ENCODE measurements at places on chromosomes 6 and 20. TPM values are rescaled to one million over a fixed set of nuclear protein-coding genes. Genes with fewer than 3 reads are reported as not detected.

- H3K4me3 ChIP-seq: no peak overlapping the region
- no peak overlapping the region for H3K27ac ChIP-seq
- DNase-seq: no peak
- H3K4me1 ChIP-seq: peaks cover 3% of the 10 kb centered on the region
- H3K27me3 ChIP-seq: no peaks in the 10 kb centered on the region
- H3K36me3 ChIP-seq: peaks cover 19% of the 10 kb centered on the region
Measured at GRCh38 chr6:159642995-159643394, 50.0 kb downstream of the SOD2 start.

DNA sequence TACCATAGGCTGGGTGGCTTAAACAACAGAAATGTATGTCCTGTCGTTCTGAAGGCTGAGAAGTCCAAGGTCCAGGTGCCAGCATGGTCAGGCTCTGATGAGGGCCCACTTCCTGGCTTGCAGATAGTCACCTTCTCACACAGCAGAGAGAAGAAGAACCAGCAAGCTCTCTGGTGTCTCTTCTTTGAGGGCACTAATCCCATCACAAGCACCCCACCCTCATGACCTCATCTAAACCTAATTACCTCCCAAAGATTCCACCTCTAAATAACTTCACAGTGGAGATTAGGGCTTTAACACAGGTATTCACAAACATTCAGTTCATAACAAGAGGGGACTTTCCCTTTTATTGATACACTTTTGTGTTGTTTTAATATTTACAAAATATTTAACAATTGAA, 61.1 kb downstream of the RIN2 start:
- no peak overlapping the region for H3K4me3 ChIP-seq
- peaks cover 3% of the 10 kb centered on the region for H3K4me1 ChIP-seq
- peaks cover 10% of the 10 kb centered on the region for H3K27me3 ChIP-seq
- DNase-seq: no peak

GRCh38 chr6:158640519-158640918, 4.0 kb downstream of the DYNLT1 start:
- peaks cover 67% of the 10 kb centered on the region for H3K36me3 ChIP-seq
- peak overlapping the region; percentile 12 for H3K4me3 ChIP-seq
- H3K27ac ChIP-seq: peak overlapping the region; percentile 32
- H3K4me1 ChIP-seq: peaks cover 69% of the 10 kb centered on the region
- no peak for DNase-seq

- peaks cover 60% of the 10 kb centered on the region for H3K4me1 ChIP-seq
- peaks cover 18% of the 10 kb centered on the region for H3K36me3 ChIP-seq
- H3K27ac ChIP-seq: peak overlapping the region; percentile 4
Measured at GRCh38 chr6:133957780-133958242, 4.8 kb downstream of the TBPL1 start.

DNA sequence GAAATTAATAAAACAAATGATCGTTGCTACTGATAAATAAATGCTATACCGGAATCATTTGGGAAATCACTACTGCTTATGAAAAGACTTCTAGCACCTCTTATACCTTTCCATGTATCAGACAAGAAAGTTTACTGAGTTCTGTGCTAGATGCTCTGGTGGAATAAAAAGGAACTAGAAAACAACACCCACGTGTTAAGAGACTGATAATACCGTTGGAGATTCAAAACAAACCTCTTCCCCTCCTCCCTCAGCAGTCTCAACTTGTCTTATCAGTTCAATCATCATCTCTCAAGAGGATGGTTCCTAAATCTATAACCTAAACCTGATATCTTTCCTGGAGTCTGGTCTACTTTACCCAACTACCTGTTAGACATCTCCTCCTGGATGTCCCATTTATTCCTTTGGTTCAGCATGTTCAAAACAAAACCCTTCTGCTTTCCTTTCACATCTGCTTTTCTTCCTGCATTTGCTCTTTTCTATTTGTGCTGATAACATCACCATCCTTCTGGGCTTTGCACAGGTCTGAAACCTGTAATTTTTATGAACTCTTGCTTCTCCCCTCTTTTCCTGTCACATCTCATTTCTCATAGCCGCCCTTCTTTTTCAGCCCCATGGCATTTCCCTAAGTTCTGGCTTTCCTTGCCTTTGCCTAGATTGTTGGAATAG, 122.2 kb downstream of the COL19A1 start:
- H3K36me3 ChIP-seq: no peaks in the 10 kb centered on the region
- no peak overlapping the region for H3K4me3 ChIP-seq
- H3K27me3 ChIP-seq: peaks cover 11% of the 10 kb centered on the region
- H3K27ac ChIP-seq: no peak overlapping the region
- peaks cover 8% of the 10 kb centered on the region for H3K4me1 ChIP-seq
- DNase-seq: no peak

- peaks cover 52% of the 10 kb centered on the region for H3K4me1 ChIP-seq
- H3K27me3 ChIP-seq: no peaks in the 10 kb centered on the region
- no peak overlapping the region for H3K4me3 ChIP-seq
- DNase-seq: no peak
- peaks cover 55% of the 10 kb centered on the region for H3K36me3 ChIP-seq
- H3K27ac ChIP-seq: no peak overlapping the region
Measured at GRCh38 chr20:21323640-21324039, 20.5 kb downstream of the XRN2 start.

GRCh38 chr6:43853066-43853650, 83.1 kb downstream of the VEGFA start:
- no peak for DNase-seq
- H3K36me3 ChIP-seq: no peaks in the 10 kb centered on the region
- no peak overlapping the region for H3K4me3 ChIP-seq
- no peak overlapping the region for H3K27ac ChIP-seq
- no peaks in the 10 kb centered on the region for H3K4me1 ChIP-seq

GRCh38 chr6:18182568-18182967, 27.3 kb downstream of the KDM1B start:
- peaks cover 25% of the 10 kb centered on the region for H3K36me3 ChIP-seq
- H3K27ac ChIP-seq: no peak overlapping the region
- H3K4me1 ChIP-seq: peaks cover 1% of the 10 kb centered on the region
- DNase-seq: no peak

DNA sequence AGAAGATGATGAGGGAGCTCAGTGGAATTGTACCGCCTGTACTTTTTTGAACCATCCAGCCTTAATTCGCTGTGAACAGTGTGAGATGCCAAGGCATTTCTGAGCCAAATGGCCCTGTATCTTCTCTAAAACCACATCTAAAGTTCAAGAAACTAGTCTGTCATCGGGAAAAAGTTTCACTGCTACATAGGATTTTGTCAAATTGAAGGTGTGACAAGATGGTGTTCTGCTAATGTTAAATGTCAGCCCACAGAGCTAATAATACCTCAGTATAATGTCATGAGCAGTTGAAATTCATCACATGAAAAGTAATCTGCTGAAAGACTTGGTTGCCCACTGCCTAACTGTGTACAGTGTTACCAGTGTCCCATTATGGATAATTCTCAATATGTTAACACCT, 9.6 kb downstream of the SUMO4 start:
- H3K36me3 ChIP-seq: peaks cover 55% of the 10 kb centered on the region
- H3K27ac ChIP-seq: peak overlapping the region; percentile 38
- DNase-seq: no peak
- H3K27me3 ChIP-seq: no peaks in the 10 kb centered on the region

- peaks cover 16% of the 10 kb centered on the region for H3K27me3 ChIP-seq
- H3K36me3 ChIP-seq: peaks cover 43% of the 10 kb centered on the region
- peaks cover 47% of the 10 kb centered on the region for H3K4me1 ChIP-seq
- no peak for DNase-seq
- H3K27ac ChIP-seq: peak overlapping the region; percentile 89
- peak overlapping the region; percentile 50 for H3K4me3 ChIP-seq
Measured at GRCh38 chr6:30487926-30488325, 1.4 kb upstream of the HLA-E start.

The KCNG1 gene
- 1.0 TPM for total RNA-seq

The SPATA2 gene
- 11.6 TPM for total RNA-seq

The TAGAP gene
- total RNA-seq: 175 TPM

The DEF6 gene
- total RNA-seq: 74.3 TPM

The SEL1L2 gene
- not detected for total RNA-seq
